Stimulated activated CD8-positive, alpha-beta memory T cell treated with anti-CD3 and anti-CD28 coated beads, Interleukin-7, amount 100 ng/mL, for 1 hour (primary cell): ENCODE measurements at places on chromosomes 5 and 9.

DNA sequence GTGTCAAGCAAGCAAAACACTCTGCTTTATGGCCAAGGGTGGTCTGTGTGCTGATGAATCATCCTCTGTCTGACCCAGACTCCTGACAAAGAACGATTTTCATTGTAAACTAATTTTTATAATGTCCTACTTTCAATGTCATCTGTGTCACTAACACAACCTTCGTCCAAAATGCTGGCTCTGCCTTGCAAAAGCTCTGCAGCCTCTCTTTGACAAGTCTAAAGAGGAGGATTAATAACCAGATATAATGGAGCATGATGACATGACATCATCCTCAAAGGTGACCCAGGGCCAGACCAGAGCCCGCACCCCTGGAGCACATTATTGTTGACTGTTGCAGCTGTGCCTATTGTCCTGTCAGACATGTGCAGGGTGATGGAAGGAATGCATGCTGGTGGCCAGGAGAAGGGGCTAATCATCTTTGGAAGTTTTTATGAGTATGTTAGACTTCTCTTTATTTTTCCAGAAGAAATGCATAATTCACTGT, 589.4 kb downstream of the NR2F1-AS1 start:
- DNase-seq: no peak

- DNase-seq: no peak
Observed at GRCh38 chr9:134441227-134442084, 115.2 kb downstream of the RXRA start.

GRCh38 chr5:169089343-169089742, 211.6 kb downstream of the SLIT3 start:
- no peak for DNase-seq

DNA sequence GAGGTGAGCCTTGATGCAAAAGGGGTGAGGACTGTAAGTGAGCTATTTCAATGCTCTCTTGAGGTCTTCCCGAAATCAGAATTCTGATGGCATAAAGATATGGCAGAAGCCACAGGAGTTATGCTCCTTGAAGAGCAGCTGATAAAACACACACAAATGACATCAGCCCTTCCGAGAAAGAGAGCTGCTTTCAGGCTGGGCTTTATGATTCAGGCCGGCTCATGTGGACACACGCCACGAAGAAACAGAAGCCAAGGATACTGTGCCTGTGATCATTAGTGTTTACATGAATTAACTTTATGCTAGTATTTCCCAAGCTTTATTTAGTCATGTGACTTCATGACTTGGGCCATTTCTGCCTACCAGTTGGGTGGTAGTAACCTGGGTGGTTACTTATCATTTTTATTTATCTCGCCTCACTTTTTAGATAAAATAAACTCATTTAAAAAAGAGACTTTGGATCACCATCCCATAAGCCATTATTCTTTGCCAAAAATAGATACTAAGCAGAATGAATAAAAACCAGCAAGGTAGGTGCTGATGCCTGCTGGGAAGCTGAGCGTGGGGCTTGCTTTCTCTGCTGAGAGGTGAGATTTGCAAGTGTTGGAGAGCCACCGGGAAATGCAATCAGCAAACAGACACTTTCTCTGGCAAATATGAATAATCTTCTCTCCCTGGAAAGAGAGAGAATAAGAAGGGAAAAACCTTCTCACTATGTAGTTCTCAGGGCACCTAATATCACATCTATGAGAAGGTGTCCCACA, 73.0 kb upstream of the SLC25A51 start:
- no peak for DNase-seq

DNA sequence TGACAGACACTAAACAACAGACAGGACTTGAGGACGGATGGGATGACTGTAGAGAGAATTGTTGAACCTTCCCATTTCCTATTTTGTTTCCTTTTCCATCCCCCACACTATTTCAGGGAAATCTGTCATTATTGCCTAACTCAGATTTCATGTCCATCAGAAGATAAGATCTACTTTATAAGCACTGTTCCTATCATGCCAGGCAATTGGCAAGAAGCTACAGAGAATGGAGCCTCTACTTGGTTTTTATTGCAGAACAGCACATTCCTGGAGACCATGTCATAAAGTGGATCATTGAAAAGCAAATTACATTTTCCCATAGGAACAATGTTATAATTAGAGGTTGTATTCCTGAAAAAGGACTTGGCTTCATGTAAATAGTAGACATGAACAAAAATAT, 173.7 kb upstream of the KIF2A start:
- DNase-seq: no peak

- no peak for DNase-seq
Observed at GRCh38 chr5:10140195-10140973, 109.3 kb downstream of the ATPSCKMT start.

DNA sequence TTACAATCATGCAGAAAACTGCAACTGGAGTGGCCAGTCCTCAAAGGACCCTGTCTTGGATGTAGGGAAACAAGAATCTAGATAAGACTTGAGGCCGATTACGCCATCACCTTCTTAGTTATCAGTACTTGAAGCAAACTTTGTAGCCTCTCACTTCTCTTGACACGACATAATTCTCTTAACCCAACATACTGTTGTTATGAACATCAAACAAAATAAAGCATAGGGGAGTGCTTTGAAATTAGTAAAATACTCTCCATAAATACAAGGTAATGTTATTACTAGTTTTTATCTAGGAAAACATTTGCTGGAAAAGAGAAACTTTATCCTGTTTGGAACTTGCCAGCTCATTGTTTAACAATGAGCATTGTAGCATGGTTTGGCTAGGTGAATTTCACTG, 574.9 kb upstream of the DMAC1 start:
- no peak for DNase-seq

GRCh38 chr9:137245450-137246421, 4.6 kb downstream of the TUBB4B start:
- DNase-seq: no peak
